ENCODE measurements at places on chromosomes 1 and 21.
A peak's percentile ranks its signal among the peaks of the same experiment; 100 is the strongest.

DNA sequence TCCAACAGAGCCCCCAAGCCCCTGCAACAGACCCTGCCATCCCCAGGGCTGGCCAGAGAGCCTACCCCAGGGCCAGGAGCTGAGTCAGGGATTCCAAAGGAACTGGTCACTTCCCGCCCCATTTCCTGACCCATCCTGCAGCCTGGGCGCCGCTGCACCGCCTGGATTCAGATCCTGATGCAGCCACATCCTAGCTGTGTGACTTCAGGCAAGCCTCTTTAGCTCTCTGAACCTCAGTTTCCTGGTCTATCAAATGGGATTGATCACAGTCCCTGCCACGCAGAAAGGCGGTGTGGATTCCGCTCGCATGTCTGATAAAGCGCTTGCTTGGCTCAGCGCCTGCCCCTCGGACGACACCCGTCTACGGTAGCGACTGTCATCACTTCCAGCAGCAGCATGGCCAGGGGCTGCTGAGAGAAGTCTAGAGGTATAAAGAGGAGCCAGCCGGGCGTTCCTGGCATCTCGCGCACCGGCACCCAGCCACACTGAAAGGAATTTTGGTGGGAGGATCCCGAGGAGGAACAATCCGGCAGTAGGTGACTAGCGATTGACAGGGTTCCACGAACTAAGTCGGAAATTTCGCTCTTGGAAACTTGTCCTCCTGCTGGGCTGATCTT, 10.1 kb downstream of the EPHA2 start:
- peak; percentile 94 for DNase-seq

GRCh38 chr1:176864211-176864610, 300.3 kb downstream of the ASTN1 start:
- no peak for DNase-seq

- DNase-seq, result no peak
Measured at GRCh38 chr1:192811006-192811405, 2.2 kb downstream of the RGS2 start.

DNA sequence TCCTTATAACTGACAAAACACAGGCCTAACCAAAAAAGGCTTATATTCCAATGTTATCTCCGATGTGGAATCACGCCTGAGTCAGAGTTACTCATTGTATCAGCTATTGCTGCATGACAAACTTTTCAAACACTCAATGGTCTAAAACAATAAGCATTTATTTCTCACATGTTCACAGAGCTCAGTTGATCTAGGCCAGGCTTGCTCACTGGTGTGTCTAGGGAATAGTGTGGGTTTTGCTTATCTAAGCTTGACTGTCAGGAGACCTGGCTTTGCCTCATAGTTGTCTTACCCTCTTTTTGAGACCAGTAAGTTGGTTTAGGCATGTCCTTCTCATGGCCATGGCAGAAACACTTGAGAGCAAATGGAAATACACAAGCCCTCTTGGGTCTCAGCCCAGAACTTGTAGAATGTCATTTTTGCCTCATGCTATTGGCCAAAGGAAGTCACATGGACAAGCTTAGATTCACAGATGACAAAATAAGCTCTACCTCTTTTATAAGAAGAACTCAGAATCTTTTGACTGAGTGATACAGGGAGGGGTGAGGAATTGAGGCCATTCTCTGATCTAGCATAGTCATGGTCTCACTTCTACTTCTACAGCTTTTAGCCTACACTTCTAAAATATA, 130.8 kb downstream of the HMCN1 start:
- peak; percentile 89 for DNase-seq

- DNase-seq, result peak; percentile 90
Measured at GRCh38 chr1:165854101-165854845, 26.9 kb downstream of the UCK2 start.

GRCh38 chr1:227891223-227891954, 56.3 kb downstream of the WNT9A start:
- no peak for DNase-seq

DNA sequence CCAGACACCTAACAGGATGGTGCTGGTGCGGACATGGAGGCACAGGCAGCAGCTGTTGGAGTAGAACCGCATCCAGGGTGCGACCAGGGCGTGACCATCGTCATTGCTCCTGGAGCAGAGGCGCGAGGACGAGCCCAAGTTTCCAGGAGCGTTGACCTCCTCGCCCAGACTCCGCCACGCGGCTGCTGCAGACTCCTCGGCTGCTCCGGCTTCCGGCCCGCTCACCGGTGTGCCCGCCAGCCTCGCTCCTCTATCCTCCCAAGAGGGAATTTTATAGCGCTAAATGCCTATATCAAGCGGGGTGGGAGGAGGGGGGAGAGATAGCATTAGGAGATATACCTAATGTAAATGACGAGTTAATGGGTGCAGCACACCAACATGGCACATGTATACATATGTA, 5.3 kb upstream of the S100A12 start:
- DNase-seq, result no peak

- no peak for DNase-seq
Measured at GRCh38 chr1:201553496-201554189, 14.7 kb downstream of the NAV1 start.

GRCh38 chr1:88658419-88658818, 25.7 kb upstream of the PKN2 start:
- DNase-seq, result no peak

- no peak for DNase-seq
Measured at GRCh38 chr1:222973561-222973960, 158.7 kb downstream of the DISP1 start.

DNA sequence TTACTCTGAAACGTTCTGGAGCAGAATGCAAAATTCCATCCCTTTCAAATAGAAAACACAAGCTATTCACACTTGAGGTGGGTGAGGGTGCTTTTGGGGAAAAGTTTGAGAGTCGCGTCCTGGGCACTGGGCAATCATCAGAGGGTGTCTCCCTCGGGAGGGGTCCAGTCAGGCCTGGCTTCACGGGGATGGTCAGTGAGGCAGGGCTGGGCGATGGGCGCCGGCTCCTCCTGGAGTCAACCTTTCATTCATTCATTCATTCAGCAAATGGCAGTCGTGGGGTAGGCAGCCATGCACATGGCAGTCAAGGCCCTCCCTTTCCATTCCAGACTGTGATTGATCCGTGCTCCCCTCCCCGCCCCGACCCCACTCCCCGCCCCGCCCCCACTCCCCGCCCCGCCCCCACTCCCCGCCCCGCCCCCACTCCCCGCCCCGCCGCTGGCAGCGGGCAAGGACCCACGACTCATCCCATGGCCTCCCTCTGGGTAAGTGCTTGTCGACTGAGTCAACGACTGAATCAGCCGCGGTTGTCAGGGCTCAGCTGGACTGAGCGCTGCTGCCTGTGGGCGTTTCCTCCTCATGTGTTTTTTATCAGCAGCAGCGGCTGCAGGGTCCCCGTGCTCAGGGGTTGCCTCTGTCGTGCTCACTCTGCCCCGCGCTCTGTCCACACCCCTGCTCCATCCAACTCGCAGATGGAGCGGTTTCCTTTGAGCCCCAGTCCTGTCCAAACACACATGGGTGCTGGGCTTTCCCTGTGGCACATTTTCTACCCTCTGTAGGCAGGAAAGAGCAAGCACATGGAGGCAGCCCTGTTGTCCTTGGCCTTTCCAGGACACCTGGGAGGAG, 12.5 kb upstream of the SPSB1 start:
- peak; percentile 93 for DNase-seq

DNA sequence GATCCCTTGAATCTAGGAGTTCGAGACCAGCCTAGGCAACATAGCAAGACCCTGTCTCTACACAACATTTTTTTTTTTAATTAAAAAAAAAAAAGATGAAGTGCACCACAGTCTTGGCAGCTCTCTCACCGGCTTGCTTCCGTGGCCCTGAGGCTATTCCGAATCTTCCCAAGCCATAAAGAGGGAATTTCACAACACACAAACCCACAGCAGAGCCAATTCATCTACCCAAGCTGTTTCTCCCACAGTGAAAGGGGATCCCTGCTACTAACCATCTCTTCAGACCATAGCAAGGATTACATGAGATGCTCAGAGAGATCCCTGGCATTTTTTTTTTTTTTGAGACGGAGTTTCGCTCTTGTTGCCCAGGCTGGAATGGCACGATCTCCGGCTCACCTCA, 8.3 kb upstream of the CHD5 start:
- DNase-seq, result no peak

- no peak for DNase-seq
Measured at GRCh38 chr1:44501047-44501890, 96.2 kb downstream of the RNF220 start.

- DNase-seq, result no peak
Measured at GRCh38 chr21:40623528-40623927, 223.4 kb downstream of the DSCAM start.

- peak; percentile 5 for DNase-seq
Measured at GRCh38 chr1:220335668-220336067, 63.4 kb upstream of the RAB3GAP2 start.

DNA sequence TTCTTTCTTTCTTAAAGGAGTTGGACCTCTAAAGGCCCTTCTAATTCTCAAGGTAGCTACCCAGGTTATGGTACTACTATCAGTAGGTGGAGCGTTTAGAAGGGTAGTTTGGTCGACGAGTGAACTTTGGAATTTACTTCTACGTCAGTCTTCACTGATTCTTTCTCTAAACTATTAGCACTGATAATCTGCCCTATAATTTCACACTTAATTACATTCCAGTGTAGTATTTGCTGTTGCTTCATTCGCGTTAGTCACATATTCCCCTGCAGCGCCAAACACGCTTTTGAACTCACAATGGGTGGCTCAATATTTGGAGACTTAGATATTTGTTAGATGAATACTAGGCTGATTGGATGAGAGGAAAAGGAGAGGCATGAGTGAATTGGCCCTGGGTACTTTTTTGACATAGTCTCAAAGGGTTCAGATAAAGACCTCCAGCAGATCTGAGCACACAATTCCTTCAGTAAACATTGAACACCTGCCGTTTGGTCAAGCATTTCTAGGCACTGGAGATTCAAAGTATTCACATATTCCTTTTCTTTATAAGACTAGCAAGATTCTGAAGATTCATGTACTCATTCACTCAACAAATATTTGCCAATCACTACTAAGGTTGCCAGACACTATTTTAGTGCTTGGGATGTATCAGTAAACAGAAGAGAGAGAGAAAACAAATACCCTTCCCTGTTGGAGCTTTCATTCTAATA, 929 bp upstream of the FOXJ3 start:
- DNase-seq, result peak; percentile 51

- DNase-seq, result no peak
Measured at GRCh38 chr1:52532731-52533327, 20.1 kb downstream of the TUT4 start.

DNA sequence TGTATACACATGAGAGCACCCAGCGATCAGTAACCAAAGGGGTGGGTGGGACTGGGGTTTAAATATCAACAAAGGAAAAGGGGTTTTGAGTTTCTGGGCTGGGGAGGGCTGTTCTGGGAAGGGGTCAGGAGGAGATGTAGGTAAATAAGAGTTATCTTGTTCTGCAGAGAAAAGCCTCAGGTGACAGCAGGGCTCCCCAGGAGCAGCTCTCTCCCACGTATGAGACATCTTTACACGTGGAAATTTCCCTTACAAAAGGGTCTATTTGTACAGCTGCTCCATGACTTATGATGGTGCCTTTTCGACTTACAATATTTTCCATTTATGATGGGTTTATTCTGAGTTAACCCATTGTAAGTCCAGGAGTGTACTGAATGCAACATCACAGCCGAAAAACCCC, 16.3 kb upstream of the PADI2 start:
- no peak for DNase-seq

DNA sequence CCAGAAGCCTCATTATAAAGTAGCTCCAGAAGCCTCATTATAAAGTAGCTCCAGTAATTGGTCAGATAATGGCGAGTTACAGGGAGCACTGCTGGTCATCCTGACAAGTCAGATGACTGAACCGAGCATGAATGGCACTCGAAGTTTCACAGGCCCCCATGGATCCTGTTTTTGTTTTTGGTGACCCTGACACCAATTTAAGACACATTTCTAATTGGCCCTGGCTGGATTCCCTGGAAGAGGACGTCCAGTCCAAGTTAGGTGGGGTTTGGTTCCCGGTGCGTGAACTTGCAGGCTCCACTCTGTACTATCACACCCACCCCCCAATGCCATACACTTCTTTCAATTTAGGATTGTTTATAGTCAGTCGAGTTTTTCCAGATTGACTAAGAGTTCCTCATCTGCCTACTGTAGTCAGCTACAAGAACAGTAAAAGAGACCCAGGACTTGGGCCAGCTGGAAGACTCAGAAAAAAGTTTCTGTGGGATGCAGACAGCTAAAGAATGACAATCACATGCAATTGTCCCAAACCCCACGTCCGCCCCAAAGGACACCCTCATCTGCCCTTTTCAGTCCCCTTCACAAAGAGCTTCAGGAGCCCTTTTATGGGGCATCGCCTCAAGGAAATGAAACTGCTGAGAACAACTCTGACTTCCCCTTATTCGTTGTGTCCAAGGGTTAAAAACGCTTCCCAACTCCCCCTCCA, 2.7 kb downstream of the DHRS3 start:
- DNase-seq, result no peak

- DNase-seq, result no peak
Measured at GRCh38 chr1:234864116-234864515, 254.1 kb upstream of the IRF2BP2 start.

DNA sequence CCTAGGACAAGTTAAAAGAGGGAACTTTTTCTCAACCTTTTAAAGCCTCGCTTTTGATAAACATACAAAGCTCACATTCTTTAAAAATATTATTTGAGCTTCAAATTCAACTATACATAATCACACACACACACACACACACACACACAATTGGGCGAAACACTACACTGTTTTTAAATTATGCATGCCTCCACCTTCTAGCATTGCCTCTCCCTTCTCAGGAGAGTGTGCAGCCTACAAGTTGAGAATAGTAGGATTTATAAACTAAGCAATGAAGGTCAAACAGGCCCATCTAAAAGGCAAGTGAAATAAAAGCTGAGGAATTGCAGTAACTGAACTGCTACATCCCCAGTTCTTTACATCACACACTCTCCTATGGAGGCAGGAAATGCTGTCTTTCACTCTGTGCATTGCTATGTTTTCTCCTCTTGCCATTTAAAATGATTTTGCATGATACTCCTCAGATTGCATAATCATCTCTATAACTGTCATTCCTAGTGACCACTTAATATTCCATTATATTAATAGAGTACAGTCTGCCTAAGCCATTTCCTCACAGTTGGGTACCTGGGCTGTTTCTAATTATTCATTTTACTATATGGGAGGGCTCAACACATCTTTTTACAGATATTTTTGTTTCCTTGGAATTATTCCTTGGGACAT, 92.5 kb upstream of the KCNE2 start:
- DNase-seq, result no peak

DNA sequence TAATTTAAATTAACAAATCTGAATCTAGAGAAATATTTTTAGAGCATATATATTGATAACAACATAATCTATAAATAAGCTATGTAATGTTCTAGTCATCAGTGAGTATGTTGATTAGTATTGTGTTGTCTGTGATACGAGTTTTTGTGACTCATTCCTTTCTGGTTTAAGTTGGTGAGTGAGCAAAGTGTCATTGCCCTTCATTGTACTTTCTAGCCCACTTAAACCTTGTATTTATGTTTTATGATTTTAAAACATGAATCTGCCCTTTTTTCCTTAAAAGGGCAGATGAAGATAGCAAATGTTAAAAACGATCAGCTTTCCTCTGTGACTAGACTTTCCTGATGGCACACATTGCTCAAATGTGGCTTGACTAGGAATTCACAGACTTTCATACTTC, 38.5 kb downstream of the MACO1 start:
- DNase-seq, result peak; percentile 41

All from astrocyte of the spinal cord (primary cell).